ENCODE measurements at places on chromosomes 11 and 22.

DNA sequence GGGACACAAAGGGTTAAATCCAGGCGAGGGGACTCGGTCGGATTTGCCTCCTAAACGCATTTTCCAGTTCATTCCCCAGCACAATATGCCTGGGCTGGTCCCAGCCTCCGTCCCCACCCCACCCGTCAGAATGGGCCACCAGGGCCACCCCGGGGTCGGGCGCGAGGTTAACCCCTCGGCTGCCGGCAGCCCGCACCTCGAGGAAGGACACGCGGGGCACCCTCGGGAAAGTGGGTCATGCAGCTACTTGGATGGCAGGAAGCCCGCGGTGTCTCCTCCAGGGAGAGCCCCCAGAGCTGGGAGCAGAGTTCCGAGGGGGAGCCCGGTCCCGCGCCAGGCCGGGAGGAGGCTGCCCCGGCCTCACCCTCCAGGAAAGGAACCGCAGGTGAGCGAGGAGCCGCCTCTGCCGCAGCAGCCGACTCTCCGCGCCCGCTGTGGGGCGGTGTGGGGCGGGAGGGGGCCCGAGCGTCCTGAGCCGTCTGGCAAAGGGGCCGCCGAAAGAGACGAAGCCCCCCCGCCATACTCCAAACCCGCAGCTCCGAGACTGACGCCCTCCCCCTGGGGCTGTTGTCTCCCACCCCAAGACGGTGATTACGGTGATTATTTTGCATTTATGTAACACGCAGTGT, 1.4 kb downstream of the NECTIN1 start:
- DNase-seq = no peak

DNA sequence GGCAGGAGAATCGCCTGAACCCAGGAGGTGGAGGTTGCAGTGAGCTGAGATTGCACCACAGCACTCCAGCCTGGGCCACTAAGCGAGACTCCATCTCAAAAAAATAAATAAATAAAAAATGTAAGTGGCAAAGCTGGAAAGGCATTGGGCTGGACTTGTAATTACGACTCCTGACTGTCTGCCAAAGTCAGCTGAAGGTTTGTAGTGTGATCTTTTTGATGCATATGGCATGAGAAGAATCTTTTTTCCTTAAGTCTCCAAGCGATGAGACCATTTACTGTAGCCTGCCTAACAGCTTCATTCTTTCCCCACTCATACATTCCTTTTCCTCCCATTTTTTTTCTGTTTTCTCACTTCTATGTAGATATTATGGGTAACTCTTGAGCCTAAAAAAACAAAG, 24.8 kb downstream of the CTNND1 start:
- DNase-seq = no peak

DNA sequence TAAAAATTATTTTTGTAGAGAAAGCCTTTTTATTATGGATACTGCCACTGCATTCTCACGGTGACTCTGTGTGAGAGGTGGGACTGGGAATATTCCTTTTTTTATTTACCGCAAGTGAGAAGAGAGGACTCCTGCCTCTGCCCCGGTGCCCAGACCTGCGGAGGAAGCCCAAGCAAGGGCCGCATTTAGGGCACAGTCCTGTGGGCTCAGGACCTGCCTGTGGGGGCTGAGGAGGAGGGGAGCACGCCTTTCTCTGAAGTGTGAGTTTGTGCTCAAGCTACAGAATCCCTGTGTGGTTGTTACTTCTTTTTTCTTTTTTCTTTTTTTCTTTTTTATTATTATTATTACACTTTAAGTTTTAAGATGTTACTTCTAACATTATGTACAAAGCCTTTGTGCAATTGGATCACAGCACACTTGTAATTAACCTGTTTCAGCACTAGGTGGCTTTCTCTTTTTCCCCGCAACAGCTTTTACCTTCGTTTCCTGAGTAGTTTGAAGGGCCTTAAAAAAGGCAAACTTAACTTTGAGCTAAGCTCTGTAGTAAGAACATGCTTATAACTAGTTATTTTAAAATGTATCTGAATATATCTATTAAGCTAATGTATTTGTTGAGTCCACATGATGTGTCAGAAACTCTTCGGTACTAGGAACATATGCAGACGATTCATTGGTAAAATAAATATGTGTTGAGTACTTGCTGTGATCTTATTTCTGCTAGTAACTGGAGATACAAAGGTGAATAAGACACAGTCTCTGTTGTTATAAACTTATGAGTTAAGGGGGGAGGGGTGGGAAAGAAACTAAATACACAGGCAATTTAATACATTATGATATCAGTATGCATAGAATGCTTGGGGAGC, 18.3 kb downstream of the AMOTL1 start:
- DNase-seq = peak; percentile 64

- DNase-seq = no peak
Observed at GRCh38 chr22:45071618-45072017, 61.8 kb upstream of the PHF21B start.

All from HCEC 1CT (cell line).